ENCODE measurements at places on chromosomes 7 and 10. TPM values are rescaled to one million over a fixed set of nuclear protein-coding genes. Genes with fewer than 3 reads are reported as not detected.

DNA sequence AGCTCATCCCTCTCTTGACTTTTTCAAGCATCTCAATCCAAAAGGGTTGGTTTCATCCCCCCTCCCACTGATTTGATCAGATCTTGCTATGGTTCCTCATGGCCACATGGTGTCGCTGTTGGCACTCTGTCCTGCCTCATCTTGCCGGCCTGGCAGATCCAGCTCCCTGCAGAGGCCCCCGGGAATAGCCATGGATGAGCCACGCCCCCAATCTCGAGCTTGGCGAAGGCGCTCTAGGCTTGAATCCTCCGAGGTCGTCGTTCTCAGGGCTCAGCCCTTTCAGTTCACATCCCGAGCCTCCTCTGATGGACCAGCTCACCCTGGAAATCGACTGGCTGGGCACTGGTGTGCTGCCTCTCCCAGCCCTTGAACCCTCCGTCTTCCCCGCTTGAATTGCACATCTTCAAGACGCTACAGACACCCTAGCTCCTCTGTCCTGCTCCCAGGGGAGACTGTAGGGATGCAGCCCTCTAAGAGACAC lies 628.7 kb downstream of the TYW1 start:
- peak; percentile 50 for DNase-seq

DNA sequence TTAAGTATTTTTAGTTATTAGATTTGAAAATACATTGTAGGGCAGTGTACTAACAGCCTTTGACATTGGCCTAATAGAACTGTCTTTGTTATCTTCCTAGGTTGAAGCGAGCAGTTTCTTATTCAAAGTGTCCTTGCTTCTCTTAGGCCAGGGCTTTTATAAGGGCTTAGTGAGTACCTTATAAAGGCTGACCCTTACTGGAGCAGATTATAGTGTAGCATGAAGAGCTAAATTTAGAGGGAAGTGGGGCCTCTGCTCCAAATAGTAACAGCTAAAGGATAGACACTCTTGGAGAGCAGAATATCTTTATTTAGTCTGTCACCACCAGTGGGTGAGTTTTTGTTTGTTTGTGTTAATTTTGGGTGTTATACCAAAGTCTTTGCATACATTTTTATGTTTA lies 15.9 kb downstream of the BZW2 start:
- DNase-seq = no peak

GRCh38 chr7:6093375-6093774 lies 62.2 kb downstream of the ANKRD61 start:
- DNase-seq = no peak

- DNase-seq = no peak
Observed at GRCh38 chr7:111765751-111766643, 203.7 kb upstream of the IMMP2L start.

Gene PLA2G12B
- polyA plus RNA-seq = 0.16 TPM

DNA sequence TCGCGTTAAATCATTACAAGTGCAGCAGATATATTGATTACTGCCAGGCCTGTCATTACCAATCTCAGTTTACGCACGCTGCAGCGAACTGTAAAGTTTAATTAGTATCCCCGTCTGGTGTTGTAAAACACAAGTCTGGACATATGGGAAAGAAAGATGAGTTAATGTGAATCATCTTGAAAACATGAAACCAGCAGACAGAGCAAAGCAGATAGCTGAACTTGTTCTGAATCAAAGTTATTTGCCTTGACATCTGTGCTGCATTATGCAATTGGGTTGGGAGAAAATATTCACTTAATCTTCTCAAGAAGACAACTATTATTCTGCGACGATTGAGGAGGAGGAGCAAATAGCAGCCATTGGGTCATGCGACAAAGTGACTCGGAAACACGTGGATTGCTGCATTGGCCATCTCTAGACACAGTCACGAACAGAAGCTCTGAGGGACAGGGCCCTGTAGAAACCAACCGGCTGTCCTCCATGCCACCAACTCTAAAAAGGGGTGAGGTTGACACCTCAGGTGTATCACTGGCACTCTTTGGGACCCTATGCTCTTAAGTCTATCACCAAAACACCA lies 156.3 kb upstream of the C7orf33 start:
- DNase-seq = no peak

Gene SEMA3C
- polyA plus RNA-seq = 139 TPM

DNA sequence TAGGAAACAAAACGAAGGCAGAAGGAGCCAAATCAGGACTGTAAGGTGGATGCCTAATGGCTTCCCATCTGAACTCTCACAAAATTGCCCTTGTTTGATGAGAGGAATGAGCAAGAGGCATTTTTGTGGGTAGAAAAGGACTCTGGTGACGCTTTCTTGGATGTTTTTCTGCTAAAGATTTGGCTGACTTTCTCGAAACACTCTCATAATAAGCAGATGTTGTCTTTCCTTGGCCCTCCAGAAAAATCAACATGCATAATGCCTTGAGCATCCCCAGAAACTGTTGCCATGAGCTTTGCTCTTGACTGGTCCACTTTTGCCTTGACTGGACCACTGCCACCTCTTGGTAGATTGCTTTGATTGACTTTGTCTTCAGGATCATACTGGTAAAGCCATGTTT lies 13.5 kb downstream of the PTPN12 start:
- no peak for DNase-seq

GRCh38 chr10:131824371-131825149 lies 76.2 kb upstream of the PPP2R2D start:
- no peak for DNase-seq

- DNase-seq = no peak
Observed at GRCh38 chr10:96986200-96986856, 154.2 kb downstream of the LCOR start.

DNA sequence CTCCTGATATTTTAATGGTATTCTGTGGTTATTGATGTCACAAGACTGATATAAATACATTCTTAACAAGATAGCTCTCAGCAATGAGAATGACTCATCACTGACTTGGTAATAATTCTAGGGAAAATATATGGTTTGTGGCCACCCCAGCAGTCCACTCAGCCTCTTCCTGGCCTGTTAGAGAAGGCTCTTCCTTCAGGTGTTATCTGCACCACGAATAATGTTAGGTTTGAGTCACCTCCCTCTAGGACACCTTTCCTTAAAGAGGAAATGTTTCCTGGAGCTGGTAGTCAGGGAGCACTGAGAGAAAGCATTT lies 163.3 kb downstream of the SVIL start:
- no peak for DNase-seq

DNA sequence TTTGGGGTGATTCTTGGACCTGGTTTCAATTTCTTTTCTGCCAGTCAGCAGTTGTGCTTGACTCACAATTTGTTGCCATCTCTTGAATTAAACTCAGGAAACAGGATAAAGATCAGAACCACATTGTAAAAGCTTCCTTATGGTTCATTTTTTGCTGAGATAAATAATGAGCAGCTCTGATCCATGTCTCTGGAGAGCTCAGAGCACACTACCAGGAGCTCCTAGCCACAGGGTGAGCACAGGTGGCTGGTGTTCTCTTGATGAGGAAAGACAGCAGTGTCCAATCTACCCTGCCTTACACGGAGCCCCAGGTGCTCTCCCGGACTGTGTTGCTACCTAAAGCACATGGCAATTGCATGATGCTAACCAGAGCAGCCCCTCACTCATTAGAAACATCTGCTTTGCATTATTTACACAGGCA lies 17.2 kb upstream of the FAM170B start:
- no peak for DNase-seq

GRCh38 chr10:119269737-119270136 lies 62.4 kb downstream of the GRK5 start:
- no peak for DNase-seq

Gene PDK4
- polyA plus RNA-seq = 12.9 TPM

Gene ANXA8
- polyA plus RNA-seq = not detected

DNA sequence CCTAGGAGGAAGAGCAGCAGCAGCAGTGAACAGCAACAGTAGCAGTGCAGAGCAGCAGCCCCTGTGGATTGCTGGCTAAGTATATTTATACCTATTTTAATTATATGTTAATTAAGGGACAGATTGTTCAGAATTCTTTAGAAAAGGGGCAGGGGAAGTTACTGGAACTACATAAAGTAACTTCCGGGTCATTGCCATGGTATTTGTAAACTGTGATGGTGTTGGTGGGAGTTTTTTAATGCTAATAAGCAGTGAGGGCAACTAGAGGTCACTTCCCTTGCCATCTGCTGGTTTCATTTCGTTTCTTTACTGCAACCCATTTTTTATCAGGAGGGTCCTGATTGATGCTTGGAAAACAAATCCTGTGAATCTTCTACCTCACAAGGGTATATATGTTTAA lies 229.8 kb upstream of the PODXL start:
- no peak for DNase-seq

Gene NPC1L1
- polyA plus RNA-seq = 0.04 TPM

DNA sequence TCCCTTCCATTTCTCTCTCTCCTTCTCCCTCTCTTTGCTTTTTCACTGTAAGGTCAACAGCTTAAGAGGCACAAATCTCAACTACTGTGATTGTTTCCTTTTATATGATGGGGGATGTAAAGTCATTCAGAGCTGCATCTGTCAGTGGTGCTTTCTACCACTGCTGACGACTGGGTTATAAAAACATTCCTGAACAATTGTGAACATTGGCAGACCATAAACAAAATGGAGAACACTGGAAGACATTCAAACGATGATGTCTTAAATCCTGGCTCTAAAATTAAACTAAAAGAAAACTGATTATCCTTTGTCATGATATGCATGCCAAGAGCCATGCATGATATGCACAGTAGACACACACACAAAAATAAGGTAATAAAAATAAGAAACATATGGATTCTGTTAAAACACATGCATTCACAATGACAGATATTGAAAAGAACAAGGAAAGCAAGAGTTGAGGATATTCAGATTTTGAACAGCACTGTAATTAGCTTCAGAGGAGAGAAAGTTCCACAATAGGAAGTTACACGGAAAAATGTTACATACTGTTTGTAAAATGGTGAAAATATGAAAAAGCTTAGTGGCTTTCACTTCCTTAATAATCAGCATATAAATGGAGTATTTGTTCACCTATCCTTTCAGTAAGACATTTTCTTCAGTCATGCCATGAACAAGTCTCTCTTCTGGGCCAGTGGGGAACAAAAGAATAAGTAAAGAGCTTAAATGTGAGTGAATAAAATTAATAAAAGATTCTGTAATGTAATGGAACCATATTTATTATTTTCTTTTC lies 89.2 kb downstream of the RNLS start:
- peak; percentile 24 for DNase-seq

Gene PAX4
- not detected for polyA plus RNA-seq

GRCh38 chr10:132840698-132841614 lies 55.0 kb upstream of the NKX6-2 start:
- no peak for DNase-seq

DNA sequence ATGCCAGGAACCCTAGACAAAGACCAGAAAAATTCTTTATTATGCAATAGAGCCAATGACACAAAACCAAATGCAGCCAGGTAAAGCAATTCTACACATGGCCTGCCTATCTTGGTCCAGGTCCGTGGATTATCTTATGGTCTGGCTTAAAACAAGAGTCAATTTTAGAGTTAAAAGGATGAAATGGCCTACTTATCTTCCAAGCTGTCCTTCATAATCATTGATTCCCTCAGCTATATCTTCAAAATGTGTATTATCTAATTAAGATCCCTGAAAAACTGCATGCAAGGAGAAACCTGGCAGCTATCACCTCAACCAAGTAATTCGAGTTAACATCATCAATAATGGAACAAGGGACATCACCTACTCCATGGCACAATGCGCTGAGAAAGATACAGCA lies 479.4 kb upstream of the NRP1 start:
- no peak for DNase-seq

- DNase-seq = no peak
Observed at GRCh38 chr7:4883033-4883371, 514 bp downstream of the RADIL start.

Gene MOGAT3
- polyA plus RNA-seq = not detected

- DNase-seq = no peak
Observed at GRCh38 chr7:105309235-105310169, 79.2 kb downstream of the SRPK2 start.

GRCh38 chr10:96588616-96589419 lies 2.0 kb upstream of the TM9SF3 start:
- no peak for DNase-seq

DNA sequence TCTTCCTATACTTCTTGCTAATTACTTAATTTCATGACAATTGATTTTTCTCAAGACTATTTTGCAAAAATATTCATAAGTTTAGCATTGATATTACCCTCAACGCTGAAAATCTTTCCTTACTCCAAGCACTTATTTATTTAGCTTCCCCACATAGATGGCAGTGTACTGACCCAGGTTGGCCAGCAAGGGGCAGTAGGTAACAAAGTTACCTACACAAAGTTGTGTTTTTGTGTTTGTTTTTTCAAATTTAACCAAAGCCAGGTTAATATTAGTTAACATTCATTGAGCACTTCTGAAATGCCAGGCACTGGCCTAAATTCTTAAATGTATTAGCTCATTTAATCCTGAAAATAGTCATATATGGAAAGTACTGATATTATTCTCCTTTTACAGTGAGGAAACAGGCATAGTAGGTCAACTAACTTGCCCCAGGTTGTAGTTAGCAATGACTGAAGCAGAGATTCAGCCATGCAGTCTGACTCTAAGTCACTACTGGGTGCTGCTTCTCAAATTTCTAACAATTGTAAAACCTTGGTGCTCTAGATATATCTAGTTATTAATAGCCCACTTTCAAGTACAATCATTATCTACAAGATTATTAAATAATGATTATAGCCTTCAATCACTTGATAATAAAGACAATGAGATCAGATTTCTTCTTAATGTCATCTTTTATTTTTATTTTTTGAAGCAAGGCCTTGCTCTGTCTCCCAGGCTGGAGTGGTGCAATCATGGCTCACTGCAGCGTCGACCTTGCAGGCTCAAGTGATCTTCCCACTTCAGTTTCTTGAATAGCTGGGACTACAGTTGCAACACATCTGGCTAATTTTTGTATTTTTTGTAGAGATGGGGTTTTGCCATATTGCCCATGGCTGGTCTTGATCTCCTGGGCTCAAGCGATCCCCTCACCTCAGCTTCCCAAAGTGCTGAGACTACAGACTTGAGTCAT lies 5.8 kb upstream of the GGCT start:
- no peak for DNase-seq

Data from forelimb muscle (tissue), 1 donor.